ENCODE measurements at places on chromosomes 5 and 9. TPM values are rescaled to one million over a fixed set of nuclear protein-coding genes. Genes with fewer than 3 reads are reported as not detected.

Gene SPATA31A3
- total RNA-seq: not detected

- DNase-seq: no peak
These were observed 29.5 kb upstream of the PCA3 start for GRCh38 chr9:76734716-76735115.

Gene ADAMTSL2
- 0.64 TPM for total RNA-seq

Gene RFX3
- total RNA-seq: 17.5 TPM
